Central memory CD4-positive, alpha-beta T cell (primary cell): ENCODE measurements at places on chromosomes 4 and X.

GRCh38 chrX:10797466-10797865, 177.1 kb upstream of the MID1 start:
- DNase-seq: no peak

DNA sequence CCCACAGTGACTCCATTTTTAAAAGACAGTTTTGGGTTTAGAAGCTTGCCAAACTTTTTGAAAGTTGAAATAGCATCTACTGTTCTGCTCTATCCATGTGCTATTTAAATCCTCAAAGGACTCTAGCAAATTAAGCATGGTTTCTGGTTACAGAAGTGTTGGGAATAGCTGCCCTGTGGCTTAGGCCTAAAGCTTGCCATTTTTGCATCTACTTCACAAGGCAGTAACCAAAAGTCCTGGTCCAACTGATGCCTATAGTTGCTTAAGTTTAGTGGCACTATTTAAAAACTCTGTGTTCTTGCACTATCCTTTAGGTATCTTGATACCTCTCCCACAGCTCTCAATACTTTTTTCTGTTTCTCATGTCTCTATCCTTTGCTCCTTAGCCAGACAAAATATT, 251.0 kb upstream of the GPC4 start:
- DNase-seq: no peak

DNA sequence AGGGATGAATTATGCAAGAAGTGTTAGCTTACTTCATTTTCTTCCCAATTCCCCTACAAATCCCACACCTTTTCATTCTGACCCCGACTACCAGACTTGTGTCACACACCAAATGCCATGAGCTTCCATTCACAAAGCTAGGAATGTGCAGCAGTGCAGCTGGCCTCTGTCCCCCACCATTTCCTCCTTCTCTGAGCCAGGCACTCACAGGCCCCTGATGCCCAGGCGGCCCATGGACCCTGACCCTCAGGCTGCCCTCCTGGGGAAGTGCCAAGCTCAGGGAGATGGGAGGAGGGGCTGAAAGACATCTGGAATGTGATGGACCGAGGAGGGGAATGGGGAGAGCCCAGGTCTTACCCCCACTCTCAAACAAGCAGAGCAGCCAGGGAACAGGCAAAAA, 67.0 kb upstream of the BCOR start:
- no peak for DNase-seq

GRCh38 chr4:12716896-12717295, 767.2 kb downstream of the RAB28 start:
- no peak for DNase-seq

- no peak for DNase-seq
Measured at GRCh38 chr4:99640676-99641075, 17.0 kb downstream of the C4orf54 start.

DNA sequence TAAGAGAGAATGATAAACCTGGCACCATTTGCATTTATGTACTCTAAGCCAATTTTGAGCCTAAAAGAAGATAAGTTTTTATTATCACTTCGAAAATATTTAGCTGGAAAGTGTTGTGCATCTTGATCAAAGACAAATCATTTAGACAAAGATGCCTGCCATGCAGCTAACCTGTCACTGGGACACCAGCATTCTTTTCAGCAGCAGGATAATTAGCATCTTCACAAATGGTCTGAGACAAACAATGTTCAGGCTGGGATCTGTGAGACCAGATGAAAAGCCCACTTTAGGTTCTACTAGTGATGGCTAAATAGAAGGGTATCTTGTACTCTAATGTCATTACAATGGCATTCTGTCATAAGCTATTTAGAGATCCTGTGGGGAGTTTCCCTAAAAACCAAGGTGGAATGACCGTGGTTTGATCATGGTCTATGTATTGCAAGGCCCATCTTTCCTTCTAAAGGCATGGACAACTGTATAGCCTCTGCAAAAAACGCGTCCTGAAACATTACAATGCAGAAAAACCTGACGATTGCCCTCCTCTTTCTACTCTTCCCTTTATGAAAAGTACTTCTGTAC, 7.2 kb downstream of the PRDM8 start:
- no peak for DNase-seq

GRCh38 chr4:8723222-8723980, 130.8 kb downstream of the CPZ start:
- no peak for DNase-seq

DNA sequence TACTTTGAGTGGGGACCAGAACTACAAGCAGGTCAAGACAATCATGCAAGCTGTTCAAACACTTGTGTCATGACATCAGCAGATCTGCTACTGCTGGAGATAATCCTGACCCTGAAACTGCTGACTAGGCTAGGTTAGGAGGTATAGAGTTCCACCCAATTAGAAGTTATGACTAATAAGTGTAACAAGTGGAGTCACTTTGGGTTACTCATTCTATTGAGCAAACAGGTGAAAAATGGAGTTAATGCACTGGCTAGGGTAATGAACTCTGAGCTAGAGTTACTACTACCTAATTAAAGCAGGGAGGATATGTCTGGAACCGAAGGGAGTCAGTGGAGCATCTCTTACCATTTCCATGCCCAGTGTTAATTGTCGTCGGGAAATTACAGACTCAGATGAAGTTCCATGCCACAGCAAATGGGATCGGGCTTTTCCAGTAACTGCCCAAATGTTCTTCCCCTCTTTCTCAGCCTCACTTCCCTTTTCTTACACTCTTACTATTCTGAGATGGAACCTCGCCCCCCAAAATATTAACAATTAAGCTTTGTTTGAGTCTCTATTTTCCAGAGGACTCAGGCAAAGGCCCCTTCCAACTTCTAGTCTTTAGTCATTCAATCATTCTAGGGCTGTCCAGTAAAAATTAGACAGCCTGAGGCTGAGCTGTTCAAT, 19.8 kb upstream of the MANBA start:
- no peak for DNase-seq

DNA sequence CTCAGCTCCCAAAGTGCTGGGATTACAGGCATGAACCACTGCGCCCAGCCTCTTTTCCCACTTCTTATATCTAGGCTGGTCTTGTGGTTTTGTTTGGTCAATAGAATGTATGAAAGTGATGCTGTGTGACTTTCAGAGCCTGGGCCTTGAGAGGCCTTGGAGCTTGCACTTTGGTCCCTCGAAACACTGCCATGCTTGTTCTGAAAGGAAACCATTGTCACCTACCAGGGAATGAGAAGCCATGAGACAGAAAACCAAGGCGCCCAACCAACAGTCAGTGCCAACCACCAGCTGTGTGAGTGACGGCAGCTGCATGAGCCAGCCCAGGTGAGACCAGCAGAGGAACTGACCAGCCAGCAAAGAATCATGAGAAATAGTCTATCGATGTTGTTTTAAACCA, 57.4 kb downstream of the SCD5 start:
- DNase-seq: no peak

GRCh38 chr4:3280466-3280865, 12.4 kb upstream of the RGS12 start:
- no peak for DNase-seq

DNA sequence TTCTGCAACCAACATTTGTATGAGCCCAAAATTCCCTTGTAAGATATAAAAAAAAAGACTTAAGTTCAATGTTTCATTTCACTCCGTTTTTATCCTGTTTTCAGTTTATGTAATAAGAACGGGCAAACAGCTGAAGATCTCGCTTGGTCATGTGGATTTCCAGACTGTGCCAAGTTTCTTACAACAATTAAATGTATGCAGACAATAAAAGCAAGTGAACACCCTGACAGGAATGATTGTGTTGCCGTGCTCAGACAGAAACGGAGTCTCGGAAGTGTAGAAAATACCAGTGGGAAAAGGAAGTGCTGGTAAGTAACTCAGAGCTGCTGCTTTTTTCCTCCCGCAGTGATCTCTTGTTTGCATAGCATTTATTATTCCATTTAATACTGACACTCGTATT, 2.8 kb downstream of the ANKRD37 start:
- DNase-seq: no peak

- DNase-seq: no peak
Measured at GRCh38 chrX:135421932-135422809, at the start of gene SMIM10L2A. TSS of gene SMIM10L2A (plus strand) at chrX:135421944. CDS start at chrX:135422132, 188 bp downstream.

DNA sequence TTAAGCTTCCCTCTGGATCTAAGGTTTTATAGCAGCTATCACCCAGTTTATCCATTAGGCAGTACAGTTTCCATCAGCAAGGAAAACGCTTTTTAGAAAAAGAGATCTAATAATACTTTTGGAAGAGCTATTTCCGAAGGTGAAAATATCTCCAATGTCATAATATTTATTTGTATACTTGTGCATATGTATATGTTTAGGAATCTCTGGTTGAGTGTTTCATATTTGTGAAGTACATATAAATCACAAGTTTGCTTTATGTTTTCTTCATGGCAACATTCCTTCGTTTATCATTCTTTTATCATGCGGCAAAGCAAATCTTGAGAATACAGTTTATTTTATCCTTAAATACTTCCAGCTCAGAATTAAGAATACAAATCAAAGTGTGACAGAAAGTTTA, 6.2 kb upstream of the PCDH18 start:
- no peak for DNase-seq

- DNase-seq: no peak
Measured at GRCh38 chr4:48651914-48652313, 128.2 kb downstream of the FRYL start.

GRCh38 chr4:6960154-6960553, 50.5 kb downstream of the TBC1D14 start:
- no peak for DNase-seq

DNA sequence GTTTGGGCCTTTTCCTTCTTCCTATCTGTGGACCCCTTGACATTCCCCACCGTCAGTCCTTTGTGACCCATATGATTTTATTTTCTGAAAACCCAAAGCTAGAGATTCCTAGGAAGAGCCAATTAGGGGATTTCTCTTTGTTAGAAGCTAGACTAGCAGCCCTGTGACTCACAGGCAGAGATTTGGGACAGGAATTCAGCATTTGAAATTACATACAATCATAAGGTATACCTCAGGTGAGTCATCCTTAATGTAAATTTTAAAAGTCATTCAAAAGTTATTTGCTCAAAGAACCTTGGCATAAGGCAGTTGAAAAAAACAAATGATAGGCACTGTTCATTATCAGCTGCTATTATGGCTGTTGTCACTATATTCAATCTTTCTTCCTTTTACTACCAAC, 40.6 kb downstream of the USP26 start:
- no peak for DNase-seq

GRCh38 chr4:111475001-111475400, 670.3 kb upstream of the FAM241A start:
- DNase-seq: no peak

- no peak for DNase-seq
Measured at GRCh38 chrX:116135277-116135676, 35.3 kb upstream of the AGTR2 start.

DNA sequence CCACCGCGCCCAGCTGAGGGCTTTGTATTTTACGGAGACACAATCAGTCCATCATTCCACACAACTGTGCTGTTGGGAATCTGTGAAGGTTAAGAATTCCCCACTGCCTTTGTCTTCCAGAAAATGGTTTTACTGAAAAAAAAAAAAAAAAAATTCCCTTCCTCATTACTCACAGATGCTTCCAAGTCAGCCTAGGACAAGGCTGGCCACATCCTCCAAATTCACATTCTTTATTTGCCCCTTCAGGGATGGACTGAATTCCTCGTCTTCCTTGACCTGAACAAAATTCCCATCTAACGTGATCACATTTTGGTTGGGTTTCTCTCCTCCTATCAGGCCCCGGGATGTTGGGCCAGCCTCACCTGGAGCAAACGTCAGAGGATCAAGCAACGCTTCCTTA, 130.3 kb downstream of the DHRSX start:
- DNase-seq: no peak

GRCh38 chr4:71229477-71230270, 109.1 kb upstream of the SLC4A4 start:
- no peak for DNase-seq

DNA sequence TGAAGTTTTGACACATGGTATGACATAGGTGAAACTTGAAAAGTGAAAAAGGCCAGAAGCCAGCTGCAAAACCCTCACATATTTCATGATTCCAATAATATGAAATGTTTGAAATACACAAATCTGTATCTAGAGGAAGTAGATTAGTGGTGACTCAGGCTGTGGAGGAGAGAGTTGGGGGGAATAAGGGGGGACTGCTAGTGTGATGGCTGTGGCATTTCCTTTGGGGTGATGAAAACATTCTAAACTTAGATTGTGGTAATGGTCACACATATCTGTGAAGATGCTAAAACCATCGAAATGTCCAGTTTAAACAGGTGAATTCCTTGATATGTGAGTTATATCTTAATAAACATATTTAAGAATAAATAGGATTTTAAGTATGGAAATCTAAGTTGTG, 343.5 kb upstream of the SFRP2 start:
- DNase-seq: no peak
